ENCODE measurements at places on chromosomes 5 and 9. TPM values are rescaled to one million over a fixed set of nuclear protein-coding genes. Genes with fewer than 3 reads are reported as not detected.

The UTP15 gene
- total RNA-seq, result 33.0 TPM

GRCh38 chr5:136193322-136193935 is 467 bp upstream of the SMIM32 start:
- no peaks in the 10 kb centered on the region for H3K27me3 ChIP-seq
- H3K36me3 ChIP-seq, result no peaks in the 10 kb centered on the region
- H3K4me3 ChIP-seq, result peak overlapping the region; percentile 44
- H3K4me1 ChIP-seq, result no peaks in the 10 kb centered on the region

DNA sequence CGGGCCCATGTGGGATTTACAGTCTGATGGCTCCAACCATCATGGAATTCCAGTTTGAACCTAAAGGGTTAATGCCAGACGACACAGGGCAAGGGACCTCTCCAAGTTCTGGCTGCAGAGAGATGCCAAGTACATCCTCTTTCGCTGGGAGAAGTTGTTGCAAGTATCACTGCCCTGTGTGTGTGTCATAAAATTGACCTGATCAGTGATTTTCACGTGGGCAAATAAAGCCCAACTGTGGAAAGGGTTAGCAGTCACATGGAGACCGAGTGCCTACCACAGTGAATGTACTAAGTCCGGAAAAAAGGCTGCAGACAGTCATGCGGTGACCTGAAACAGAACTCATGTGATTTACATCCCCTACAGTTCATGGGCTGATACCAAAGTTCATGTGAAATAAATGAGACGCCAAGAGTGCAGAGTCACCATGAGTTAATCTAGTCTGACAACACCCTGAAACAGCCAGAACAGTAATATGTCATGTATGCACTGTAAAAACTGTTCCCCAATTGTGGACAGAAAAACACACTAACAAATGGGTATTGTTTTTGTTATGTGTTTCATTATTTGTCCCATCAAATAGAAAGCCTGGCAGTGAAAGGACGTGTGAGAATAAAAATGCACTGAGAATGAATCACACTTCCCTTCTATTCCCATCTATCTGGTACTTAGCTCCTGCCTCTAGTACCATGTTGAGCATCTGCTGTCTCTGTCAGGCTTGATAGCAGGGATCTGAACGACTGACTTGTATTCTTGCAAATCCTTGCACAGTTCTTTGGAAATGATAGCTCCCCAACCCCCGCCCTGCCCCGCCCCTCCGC is 115.7 kb downstream of the SUSD1 start:
- peaks cover 3% of the 10 kb centered on the region for H3K36me3 ChIP-seq
- peaks cover 3% of the 10 kb centered on the region for H3K4me1 ChIP-seq
- DNase-seq, result no peak
- H3K27ac ChIP-seq, result no peak overlapping the region
- H3K4me3 ChIP-seq, result no peak overlapping the region

DNA sequence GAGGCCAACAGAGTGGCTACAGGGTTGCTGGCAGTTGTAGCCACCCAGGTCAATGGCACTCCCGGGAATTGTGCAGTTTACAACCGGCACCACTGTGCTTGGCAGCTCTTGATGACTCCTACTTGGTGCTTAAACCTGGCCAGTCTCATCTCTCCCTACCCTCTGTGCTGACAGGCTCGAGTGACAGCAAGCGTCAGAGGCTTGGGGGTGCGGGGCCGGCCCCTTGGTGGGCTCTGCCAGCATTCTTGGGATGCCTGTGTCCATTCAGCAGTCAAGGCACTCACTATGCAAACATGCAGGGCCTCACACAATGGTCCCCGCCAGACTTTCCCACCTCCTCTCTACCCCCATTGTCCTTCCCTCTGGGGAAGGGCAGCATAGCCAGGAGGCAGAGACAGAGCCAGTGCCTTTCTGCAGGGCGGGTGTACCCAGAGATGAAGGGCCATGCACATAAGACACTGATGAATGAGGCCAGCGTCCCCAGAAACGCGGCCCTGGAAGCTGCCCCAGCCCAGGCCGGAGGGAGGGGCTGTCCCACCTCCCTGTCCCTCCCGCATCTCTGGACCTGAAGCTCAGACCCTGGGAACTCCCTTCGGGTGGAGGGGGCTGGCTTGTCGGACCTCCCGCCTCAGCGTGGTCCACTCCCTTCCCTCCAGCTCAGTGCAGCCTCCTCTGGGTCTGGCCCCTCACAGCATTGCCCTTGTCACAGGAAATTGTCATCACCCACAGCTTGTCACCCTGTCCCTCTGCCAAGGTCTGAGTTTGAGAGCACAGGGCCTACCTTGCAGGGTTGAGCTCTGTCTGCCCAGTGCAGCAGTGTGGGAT is 26.4 kb upstream of the NOTCH1 start:
- H3K4me1 ChIP-seq, result peaks cover 58% of the 10 kb centered on the region
- peak overlapping the region; percentile 97 for H3K27ac ChIP-seq
- no peaks in the 10 kb centered on the region for H3K36me3 ChIP-seq
- H3K27me3 ChIP-seq, result no peaks in the 10 kb centered on the region
- no peak overlapping the region for H3K4me3 ChIP-seq
- DNase-seq, result peak; percentile 86

GRCh38 chr5:17156463-17156862 is 61.0 kb upstream of the BASP1 start:
- H3K4me1 ChIP-seq, result no peaks in the 10 kb centered on the region
- no peak for DNase-seq
- H3K27me3 ChIP-seq, result no peaks in the 10 kb centered on the region
- no peak overlapping the region for H3K4me3 ChIP-seq
- H3K36me3 ChIP-seq, result no peaks in the 10 kb centered on the region

All from Caco-2 (cell line).